ENCODE measurements at places on chromosomes 16 and 17. TPM values are rescaled to one million over a fixed set of nuclear protein-coding genes. Genes with fewer than 3 reads are reported as not detected.

GRCh38 chr17:16969931-16970906 lies 1.7 kb downstream of the TNFRSF13B start:
- no peak for DNase-seq

- DNase-seq = peak; percentile 73
These were observed at the start of the genes NAA60 and ZNF597 for GRCh38 chr16:3443108-3444031. Gene NAA60, plus strand, starts transcription at chr16:3443680. Its CDS starts 32,548 bp downstream, at chr16:3476228. Gene ZNF597, minus strand, starts transcription at chr16:3443504. Its CDS starts 351 bp downstream, at chr16:3443153.

DNA sequence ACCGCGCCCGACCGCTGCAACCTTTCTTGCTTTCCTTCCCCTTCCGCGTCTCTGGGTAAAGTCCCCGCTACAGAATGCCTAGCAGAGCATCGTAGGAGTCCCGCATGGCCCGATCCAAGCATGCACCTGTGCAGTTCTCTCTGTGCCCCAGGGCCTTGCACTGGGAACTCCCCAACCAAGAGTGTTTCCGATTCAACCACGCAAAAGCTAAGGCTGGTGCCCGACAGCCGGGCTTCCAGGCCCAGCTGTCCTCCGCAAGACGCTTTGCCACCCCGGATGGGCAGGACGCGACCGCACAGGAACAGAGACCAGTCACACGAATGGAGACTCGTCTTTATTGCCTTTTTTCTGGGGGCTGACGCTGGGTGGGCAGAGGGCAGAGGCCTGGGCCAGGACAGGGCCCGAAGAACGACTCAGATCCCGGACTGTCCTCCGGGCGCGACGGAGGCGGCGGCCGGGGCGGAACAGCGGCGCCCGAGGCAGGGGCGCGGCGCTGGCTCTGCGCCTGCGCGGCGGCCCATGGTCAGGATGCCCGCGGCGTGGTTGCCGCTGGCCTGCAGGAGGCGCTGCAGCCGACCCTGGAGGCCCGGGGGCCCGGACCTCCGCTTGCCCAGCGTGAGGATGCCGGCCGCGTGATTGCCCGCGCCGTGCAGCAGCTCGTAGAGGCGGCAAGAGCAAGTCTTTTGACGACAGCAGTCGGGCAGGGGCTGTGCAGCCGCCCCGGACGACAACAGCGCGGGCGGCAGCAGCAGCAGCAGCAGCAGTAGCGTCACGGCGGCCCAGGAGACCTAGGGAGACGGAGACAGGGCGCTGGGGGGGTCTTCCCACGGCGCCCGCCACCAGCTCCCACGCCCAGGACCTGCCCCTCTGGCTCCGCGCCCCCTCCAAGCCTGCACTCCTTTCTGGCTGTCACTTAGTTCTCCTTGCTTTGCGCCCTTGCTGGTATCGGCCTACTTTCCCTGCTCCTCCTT lies 1.2 kb downstream of the HCRT start:
- peak; percentile 76 for DNase-seq

- DNase-seq = no peak
These were observed 178.1 kb upstream of the CCL2 start for GRCh38 chr17:34076743-34077631.

DNA sequence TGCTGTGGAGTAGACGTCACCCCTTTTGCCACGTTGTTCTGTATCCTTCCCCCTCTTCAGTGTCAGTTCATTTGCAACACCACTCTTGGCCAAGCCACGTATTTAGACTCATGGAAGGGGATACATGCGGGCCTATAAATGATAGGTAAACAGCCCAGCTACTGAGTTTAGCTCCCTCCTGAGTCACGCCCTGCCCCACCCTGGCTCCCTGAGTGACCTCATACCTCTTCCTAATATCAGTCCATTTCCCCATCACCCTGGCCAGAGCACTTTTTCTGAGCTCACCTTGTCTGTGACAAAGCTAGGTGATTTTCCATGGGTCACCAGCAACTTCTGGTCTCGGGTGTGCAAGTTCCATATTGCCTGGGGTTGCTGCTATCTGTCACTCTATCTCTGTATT lies 147.2 kb upstream of the MAF start:
- no peak for DNase-seq

DNA sequence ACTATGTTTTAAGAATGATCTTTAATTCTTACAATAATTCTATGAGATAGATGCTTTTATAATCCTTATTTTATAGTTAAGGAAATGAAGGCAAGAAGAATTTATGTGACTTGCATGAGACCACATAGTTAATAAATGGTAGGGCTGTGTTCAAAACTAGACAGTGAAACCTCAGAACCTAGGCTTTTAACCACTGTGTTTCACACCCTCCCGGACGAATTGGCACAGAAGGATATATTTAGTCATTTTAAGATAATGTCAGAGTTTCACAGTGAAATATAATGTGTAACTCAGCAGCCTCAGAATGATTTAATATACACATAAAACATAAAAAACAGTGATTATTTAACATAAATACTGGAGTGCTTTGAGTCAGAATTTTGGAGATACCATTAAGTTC lies 57.0 kb downstream of the NSRP1 start:
- DNase-seq = no peak

DNA sequence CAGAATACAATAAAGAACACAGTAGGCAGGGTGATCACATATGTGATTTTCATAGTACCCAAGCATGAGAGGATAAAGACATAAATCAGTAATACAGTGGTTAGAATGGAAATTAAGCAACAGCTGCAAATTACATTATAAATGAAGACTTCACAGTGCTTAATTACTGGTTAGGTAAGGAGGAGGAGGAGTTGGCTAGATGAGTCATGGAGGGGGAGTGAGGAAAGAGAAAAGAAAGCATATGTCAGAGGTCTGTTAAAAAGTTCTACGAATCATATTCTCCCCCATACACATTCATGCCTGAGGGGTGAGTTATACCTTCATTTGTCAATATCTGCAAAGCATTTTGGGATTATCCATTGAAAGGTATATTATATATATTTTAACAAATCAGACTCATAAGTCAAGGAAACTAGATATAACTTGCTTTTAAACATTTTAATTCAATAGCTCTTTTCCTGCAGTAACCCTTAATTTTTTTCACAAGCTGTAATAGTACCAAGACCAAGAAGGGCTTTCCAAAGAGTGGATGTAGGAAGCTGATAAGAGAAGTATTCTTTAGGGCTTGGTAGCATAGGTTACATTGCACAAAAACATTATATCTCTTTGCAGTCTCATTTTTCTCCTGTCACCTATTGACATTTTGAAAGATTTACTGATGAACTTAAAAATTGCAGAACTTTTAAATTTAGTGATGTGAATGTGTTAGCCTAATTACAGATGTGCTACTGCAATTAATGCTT lies 99.3 kb downstream of the STXBP4 start:
- DNase-seq = no peak

GRCh38 chr17:9195411-9195810 lies 174.1 kb downstream of the NTN1 start:
- no peak for DNase-seq

DNA sequence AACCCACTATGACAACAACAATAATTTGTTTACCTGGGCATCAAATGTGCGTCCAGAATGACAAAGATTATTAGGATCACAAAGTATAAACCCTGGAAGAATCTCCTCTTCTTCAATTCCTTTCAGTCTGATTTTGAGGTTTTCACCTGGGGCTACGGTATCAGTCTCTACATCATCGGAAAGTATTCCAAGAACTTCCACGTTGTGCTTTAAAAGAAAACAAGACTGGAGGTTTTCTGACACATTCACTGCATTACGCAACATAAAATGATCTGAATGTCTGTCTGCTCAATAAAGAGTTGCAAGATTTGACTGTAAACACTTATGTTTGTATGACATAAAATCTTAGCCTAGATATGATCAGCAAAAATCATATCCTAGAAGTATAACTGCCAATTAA lies 26.0 kb upstream of the RSL1D1 start:
- DNase-seq = no peak

DNA sequence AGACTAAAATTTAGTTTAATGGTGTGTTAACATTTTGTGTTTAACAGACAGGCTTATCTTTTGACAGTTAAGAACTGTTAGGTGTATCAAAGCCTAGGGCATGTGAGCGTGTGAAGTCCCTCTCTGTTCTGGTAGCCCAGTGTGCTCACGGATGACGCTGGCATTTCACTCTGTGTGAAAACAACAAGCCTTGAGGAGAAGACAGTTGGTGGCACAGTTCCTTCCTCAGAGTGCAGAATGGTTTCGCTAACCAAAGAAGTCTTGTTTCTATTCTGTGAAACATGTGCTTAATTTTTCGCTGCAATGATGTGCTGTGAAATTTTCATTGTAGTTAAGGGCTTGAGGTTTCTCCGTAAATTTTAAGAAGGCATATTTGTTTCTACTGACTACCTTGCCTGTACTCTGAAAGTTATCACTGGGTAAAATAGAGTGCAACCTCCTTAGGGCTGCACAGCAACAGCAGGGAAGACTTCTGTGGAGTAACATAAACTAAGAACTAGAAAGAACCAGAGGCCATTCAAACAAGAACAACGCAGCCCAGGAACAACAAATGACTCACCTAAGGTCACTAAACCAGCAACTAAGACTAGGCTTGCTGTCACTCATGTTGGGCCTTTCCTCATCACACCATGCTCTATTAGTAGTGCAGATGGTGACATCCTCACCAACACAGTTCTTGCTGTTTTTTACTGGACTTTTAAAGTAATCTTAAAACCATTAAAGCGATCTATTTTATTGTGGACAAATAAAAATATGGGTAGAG lies 33.4 kb downstream of the BRD7 start:
- DNase-seq = no peak

DNA sequence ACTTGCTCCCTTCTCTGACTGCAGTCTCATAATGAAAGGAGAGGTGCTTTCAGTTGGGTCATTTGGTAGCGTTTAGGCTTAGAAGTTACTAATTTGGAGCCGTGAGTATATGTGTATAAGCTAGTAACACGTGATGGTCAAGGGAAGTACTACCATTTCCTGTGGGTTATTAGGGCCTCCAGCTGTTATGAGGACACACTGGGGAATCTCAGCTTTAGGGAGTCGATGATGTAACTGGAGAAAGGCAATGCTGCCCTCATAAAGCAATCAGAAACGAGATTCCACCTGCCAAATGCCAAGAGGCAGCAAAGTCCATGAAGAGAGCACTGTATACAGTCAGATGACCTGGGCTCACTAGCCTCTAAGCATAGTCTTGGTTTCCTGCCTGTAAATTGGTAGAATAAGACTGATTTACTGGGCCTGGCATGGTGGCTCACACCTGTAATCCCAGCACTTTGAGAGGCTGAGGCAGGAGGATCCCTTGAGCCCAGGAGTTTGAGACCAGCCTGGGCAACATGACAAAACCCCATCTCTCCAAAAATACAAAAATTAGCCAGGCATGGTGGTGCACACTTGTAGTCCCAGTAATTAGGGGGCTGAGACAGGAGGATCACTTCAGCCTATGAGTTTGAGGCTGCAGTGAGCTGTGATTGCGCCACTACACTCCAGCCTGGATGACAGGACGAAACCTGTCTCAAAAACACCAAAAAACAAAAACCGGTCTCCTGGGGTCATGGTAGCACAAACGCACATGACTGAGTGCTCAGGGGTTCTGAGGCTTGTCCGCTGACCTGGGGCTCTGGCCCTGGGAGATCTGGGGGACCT lies 53.0 kb downstream of the SF3B3 start:
- DNase-seq = no peak

- no peak for DNase-seq
These were observed 71.1 kb downstream of the LMF1 start for GRCh38 chr16:899683-900060.

- no peak for DNase-seq
These were observed 79.9 kb upstream of the MON1B start for GRCh38 chr16:77111056-77111565.

- no peak for DNase-seq
These were observed 10.0 kb downstream of the DUS2 start for GRCh38 chr16:68033101-68033500.

- no peak for DNase-seq
These were observed 15.7 kb downstream of the SLC12A3 start for GRCh38 chr16:56880685-56881084.

GRCh38 chr17:72624652-72625051 lies 467.8 kb downstream of the SLC39A11 start:
- DNase-seq = no peak

DNA sequence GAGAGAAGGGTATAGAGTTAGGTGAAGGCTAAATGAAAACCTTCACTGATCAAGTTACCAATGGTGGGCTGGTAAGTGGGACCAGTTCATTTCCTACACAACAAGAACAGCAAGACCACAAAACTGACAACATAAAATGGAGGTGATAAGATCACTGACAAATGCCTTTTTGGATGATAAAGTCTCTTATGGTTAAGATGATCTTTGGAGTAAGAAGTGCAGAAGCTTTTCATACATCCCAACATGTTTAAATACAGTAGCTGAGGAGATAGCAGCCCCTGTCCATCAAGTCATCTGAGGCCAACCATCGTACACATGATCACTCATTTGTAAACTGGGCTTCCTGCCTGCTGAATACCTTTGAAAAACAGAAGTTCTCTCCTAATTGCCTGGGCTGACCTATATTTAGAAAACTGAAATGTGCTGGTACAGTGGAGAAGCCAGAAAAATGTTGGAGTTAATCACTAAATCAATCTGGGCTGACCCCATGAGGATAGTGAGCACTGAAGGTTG lies 259.0 kb upstream of the ZFHX3 start:
- DNase-seq = no peak

- no peak for DNase-seq
These were observed 87.2 kb upstream of the TOX3 start for GRCh38 chr16:52634104-52634503.

DNA sequence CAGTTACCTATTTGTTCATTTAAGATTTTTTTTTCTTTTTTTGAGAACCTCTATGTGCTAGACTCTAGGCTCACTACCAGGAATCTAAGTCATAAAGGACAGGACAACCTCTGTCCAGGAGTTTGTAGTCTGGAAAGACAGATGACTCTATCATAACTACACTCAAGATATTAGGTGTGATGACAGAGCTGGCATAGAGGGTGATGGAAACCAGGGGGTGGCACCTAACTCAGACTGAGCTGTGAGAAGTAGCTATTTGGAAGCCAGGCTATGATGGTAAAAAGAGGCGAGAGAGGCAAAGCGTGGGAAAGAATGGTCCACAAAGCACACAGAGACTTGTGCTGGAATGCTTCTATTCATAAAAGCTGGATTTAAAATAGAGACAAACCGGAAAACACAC lies 372.3 kb downstream of the SEC14L1 start:
- DNase-seq = no peak

GRCh38 chr16:23905027-23905426 lies 69.2 kb downstream of the PRKCB start:
- DNase-seq = peak; percentile 74

DNA sequence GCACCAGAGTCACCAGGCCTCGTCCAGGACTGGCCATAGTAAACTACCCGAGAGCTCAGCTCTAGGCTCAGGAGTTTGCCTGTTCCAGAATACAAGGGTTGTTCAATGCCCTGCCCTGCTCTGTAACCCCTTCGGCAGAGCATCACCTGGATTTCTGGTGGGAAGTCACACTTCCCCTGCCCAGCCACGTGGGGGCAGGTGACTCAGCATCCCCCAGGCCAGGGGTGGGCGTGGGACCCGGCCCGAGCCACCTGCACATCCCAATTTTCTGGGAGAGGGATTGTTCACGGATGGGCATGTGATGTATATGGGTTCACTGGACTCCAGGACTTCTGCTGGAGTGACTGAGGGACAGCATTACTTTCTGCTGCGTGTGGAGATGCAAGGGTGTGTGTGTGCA lies 25.8 kb downstream of the COX4I1 start:
- DNase-seq = no peak

The SHISA6 gene
- not detected for total RNA-seq

The TMEM238L gene
- not detected for total RNA-seq

The MAPT gene
- total RNA-seq = 3.1 TPM

The KCNH6 gene
- total RNA-seq = not detected

The KRTAP4-3 gene
- not detected for total RNA-seq

The CLEC10A gene
- total RNA-seq = not detected

The NAGS gene
- total RNA-seq = 0.42 TPM

The IRX6 gene
- 0.34 TPM for total RNA-seq

The GAA gene
- 59.7 TPM for total RNA-seq

The OTOP3 gene
- not detected for total RNA-seq

The TMED6 gene
- 1.2 TPM for total RNA-seq

The MT1A gene
- total RNA-seq = not detected

The TNFRSF17 gene
- not detected for total RNA-seq

The CPNE2 gene
- 35.4 TPM for total RNA-seq

Data from mesothelial cell of epicardium (in vitro differentiated cells).